Heart left ventricle (tissue), 16 donors: ENCODE measurements at places on chromosomes 13 and 19. TPM values are rescaled to one million over a fixed set of nuclear protein-coding genes. Genes with fewer than 3 reads are reported as not detected.

GRCh38 chr13:60047918-60048317 is 115.8 kb downstream of the DIAPH3 start:
- DNase-seq = no peak

DNA sequence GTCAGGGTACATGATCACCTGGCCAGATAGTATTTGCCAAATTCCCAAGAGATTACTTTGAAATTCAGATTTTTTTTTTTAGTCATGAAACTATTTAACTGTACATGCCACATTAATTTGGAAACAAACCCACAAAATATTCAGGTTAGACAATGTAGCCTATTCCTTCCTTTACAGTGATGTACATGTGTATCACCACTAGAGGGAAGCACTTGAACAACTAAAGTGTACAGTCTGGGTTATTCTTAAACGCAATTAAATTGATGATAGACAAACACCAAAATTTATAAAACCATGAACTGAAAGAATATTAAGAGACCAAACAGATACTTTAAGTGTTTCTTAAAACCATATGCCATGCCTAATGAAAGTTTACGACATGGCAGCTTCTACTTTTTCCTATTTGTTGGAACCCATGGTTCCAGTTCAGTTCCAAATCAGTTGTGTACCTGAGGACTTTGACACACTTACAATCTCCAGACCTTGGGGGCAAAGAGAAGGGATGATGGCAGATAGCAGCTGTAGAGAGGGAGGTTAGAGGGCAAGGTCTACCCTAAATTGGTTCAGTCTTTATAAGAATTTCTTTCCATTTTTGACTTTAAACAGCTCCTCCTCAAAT is 52.8 kb downstream of the TNFSF13B start:
- DNase-seq = no peak

DNA sequence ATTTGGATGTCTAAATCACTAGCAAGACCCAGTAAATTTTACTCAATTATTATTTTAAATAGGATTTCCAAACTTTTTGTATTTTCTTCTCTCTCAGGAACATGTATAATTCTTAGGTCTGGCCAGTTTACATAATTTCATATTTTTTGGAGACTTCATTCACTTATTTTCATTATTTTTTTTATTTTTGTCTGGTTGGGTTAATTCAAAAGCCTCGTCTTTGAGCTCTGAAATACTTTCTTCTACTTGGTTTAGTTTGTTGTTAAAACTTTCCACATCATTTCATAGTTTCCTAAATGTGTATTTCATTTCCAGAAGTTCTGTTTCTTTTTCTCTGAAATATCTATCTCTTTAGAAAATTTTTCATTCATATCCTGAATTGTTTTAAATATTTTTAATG is 322.9 kb upstream of the SPRY2 start:
- DNase-seq = no peak

GRCh38 chr19:51107406-51108065 is 673 bp downstream of the CTU1 start:
- no peak for DNase-seq

DNA sequence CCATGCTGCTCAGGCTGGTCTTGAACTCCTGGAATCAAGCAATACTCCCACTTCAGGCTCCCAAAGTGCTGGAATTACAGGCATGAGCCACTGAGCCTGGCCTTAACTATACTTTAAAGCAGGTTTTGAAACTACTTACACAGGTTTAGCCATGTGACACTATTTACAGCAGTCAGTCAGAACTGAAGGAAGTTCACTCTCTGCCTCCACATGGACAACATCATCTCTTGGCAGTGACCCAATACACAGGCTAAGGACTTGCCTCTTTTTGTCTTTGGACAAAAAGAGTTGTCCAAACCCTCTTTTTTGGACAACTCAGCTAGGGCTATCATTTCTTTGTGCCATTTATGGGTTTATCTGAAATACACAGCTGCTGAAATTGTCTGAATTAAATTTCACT is 89.0 kb upstream of the CLDN10 start:
- no peak for DNase-seq

- no peak for DNase-seq
These were observed 11.3 kb upstream of the TNFRSF19 start for GRCh38 chr13:23558675-23559536.

- DNase-seq = peak; percentile 49
These were observed at the start of gene SIGLEC12 for GRCh38 chr19:51501594-51502263. Gene SIGLEC12 (minus strand): TSS chr19:51501800. CDS start chr19:51501733, 67 bp downstream.

- DNase-seq = no peak
These were observed 1.9 kb downstream of the MAN2B1 start for GRCh38 chr19:12664406-12665280.

- DNase-seq = no peak
These were observed 4.3 kb downstream of the RRAS start for GRCh38 chr19:49635530-49636232.

DNA sequence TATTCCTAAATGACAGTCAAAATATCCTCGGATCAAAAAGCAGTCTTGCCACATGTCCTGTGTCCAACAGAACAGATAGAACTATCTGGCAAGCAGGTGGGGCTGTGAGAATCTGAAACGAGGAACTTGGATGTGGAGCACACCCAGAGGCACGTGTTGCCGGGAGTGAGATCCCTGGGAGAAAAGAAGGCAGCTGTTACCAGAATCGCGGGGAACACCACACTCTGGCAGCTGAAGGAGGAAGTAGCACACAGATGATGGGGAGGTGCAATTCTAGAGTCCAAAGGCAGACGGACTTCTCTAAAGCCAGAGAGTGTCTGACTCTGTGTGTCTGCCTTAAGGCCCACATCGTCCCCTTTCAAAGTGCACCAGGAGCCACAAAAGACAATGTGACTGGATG is 22.3 kb downstream of the SLC7A1 start:
- DNase-seq = peak; percentile 27

DNA sequence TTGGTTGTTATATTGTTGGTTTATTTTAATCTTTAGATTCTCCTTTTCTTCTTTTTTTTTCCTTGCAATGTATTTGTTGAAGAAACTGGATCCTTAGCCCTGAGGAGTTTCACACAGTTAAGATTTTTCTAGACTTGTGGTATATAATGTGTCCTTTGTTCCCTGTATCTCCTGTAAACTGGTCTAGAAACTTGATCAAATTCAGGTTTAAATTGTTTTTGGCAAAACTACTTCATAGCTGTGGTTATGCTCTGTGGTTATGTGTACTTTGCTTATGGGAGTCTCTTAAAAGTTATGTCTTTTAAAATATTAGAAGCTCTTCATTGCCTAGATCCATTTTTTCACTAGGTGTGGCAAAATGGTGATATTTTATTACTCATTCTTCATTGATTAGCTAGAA is 3.7 kb upstream of the MTRF1 start:
- DNase-seq = no peak

DNA sequence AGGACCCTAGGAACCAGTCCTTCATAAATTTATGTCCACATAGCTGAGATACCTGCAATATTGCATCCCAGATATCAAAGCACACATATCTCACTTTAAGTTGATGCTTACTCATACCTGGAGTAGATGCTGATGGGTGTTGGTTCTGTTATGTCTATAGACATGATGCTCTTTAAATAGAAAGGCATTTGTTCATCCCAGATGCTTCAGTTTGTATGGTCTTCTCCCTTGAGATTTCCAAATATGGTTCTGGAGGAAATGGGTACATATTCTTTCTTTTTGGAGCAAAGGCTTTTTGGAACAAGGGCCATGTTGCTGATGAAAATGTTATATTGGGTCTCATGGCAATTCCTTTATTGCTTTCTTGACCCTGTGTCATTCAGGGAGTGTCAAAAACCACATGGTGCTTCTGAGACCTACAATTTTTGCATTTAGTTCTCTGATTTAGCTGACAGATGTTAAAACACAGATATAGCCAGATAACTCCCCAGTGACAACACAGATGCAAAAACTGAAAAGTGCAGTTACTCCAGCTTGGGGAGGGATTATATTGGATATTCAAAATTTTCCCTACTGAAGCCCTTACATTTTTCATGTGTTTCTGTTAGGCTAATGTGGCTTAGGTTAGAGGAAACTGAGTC is 211.4 kb downstream of the KCNRG start:
- no peak for DNase-seq

DNA sequence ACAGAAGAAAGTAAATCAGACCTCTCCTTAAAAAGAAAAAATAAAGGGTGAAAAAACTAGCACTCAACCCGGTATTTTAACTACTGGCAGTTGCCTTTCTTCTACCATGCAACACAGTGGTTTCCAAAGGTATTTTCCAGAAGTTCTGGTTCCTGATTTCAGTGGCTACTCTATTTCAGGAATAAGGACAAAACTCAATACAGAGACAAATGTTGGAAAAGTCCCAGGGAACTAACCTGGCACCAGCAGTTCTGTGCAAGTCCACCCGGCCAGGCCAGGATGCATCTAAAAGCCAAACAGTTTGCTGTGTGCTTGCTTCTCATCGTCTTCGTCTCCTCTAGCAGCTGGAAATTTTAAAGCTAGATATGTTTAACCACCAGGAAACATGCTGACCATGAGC is 52.5 kb downstream of the FOXO1 start:
- no peak for DNase-seq

DNA sequence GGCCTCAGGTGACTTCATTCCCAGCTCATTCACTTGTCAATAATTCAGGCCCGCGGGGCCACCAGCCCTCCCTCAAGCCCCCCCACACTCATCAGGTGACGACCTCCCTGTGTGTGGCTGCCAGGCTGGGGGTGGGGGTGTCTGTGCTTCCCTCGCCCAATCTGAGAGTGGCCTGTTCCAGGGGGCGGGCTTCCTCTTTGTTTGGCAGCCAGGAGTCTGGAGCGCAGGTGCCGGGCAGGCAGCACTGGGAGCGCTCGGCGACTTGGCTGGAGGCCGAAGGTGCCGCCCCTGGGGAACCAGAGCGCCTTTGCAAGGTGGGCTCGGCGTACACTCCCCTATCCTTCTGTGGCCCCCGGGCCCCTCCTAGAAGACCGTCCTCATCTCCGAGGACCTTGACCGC is 5.4 kb upstream of the ZNF98 start:
- DNase-seq = no peak

DNA sequence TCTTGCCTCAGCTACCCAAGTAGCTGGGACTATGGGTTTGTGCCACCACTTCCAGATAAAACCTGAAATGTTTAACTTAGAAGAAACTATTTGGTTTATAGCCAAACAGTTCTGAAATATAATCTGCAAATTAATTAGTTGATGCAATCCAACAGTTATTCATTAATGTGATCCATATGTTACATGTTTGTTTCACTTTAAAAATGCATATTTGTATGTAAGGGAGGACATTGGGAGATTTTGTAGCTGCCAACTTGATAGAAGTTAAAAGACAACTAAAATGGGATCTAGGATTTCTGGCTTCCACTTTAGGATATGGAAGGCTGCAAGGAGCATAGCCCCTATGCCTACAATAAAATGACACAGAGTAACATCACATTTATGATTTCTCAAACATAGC is 532.5 kb upstream of the SLC10A2 start:
- no peak for DNase-seq

DNA sequence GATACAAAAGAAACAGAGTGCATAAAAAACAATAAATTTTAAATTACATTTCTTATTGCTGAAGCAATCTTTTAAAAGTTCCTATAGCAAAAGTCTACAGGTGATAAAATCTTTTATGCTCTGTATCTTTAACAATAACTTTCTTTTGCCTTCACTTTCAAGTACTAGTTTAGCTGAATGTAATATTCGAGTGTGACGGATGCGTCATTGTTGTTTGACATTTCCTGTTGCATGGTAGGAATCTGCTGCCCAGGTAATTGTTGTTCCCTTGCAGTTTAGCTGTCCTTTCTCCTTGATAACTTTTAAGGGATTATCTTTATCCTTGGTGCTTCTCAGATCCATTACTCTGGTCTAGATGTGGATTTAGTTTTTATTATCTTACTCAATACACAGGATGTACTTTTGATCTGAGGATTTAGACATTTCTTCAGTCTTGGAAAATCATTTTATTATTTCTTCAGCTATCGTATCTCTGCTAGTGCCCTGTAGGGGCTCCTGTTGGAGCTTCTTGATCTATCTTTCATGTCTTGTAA is 2.1 kb upstream of the CPB2 start:
- no peak for DNase-seq

- DNase-seq = no peak
These were observed 2.4 kb upstream of the NFIC start for GRCh38 chr19:3363841-3364500.

DHDH gene
- total RNA-seq = not detected

LILRB1 gene
- 0.56 TPM for total RNA-seq

CALR3 gene
- total RNA-seq = not detected

CD33 gene
- total RNA-seq = 13.4 TPM

LIM2 gene
- total RNA-seq = not detected

TMEM145 gene
- not detected for total RNA-seq

HCST gene
- total RNA-seq = not detected

ELAVL1 gene
- total RNA-seq = 31.4 TPM

SLITRK6 gene
- total RNA-seq = 0.85 TPM
